ENCODE measurements at places on chromosomes 3 and 15.

GRCh38 chr15:58095415-58095814 lies 29.9 kb upstream of the ALDH1A2 start:
- no peak for DNase-seq

GRCh38 chr15:65888981-65889380 lies 19.7 kb downstream of the RAB11A start:
- no peak for DNase-seq

DNA sequence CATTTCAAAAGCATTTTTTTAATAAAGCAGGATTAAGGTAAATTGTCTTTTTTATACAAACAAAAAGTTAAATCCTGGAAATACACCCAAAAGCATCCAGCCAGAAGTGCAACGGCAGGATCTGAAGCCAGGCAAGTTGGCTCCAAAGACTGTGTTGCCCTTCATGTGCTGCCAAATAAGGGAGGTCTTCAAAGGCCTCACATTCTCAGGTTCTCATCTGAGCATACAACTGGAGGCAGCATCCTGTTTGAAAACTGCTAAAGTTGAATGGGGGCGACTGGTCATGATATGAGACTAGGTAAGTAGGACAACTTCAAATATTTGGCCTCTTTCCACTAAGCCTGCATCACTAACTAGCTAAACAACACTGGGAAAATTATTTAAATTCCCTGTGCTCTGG lies 52.2 kb downstream of the IMPG2 start:
- DNase-seq = no peak

- DNase-seq = peak; percentile 65
Measured at GRCh38 chr15:51861557-51862359, 32.3 kb downstream of the TMOD3 start.

DNA sequence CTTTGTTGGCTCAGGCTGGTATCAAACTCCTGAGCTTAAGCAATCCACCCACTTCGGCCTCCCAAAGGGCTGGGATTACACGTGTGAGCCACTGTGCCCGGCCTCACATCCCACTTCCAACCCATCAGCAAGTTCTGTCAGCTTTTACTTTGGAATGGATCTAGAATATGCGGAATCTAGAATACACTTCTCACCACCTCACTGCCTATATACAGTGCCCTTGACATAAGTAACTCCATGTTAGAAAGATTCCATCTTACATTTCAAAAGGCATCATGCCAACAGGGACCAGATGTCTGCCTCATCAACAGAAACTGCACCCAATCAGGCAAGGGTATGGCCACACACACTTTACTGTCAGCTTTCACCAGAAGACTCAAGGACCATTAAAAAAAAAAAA lies 9.9 kb upstream of the RBSN start:
- no peak for DNase-seq

GRCh38 chr15:54576298-54576935 lies 598.2 kb downstream of the UNC13C start:
- DNase-seq = no peak

GRCh38 chr15:85624291-85624801 lies 170.4 kb downstream of the KLHL25 start:
- DNase-seq = peak; percentile 36

- DNase-seq = no peak
Measured at GRCh38 chr3:9837701-9838582, 5.9 kb downstream of the RPUSD3 start.

DNA sequence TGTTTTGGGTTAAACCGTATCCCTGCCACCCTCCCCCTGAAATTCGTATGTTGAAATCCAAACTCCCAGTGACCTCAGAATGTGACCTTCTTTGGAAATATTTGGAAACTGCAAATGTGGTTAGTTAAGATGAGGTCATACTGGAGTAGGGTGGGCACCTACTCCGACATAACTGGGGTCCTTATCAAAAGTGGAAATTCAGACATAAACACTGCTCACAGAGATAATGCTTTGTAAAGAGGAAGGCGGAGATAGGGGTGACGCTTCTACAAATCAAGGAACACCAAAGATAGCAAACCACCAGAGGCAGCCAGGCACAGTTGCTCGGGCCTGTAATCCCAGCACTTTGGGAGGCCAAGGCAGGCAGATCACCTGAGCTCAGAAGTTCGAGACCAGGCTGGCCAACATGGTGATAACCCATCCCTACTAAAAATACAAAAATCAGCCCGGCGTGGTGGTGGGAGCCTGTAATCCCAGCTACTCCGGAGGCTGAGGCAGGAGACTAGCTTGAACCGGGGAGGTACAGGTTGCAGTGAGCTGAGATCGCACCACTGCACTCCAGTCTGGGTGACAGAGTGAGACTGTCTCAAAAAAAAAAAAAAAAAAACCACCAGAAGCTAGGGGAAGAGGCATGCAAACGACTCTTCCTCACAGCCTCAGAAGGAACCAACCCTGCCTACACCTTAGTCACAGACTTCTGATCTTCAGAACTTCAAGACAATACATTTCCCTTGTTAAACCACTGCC lies 51.1 kb upstream of the CHD2 start:
- DNase-seq = peak; percentile 84

- no peak for DNase-seq
Measured at GRCh38 chr3:55624238-55624637, 137.1 kb upstream of the WNT5A start.

DNA sequence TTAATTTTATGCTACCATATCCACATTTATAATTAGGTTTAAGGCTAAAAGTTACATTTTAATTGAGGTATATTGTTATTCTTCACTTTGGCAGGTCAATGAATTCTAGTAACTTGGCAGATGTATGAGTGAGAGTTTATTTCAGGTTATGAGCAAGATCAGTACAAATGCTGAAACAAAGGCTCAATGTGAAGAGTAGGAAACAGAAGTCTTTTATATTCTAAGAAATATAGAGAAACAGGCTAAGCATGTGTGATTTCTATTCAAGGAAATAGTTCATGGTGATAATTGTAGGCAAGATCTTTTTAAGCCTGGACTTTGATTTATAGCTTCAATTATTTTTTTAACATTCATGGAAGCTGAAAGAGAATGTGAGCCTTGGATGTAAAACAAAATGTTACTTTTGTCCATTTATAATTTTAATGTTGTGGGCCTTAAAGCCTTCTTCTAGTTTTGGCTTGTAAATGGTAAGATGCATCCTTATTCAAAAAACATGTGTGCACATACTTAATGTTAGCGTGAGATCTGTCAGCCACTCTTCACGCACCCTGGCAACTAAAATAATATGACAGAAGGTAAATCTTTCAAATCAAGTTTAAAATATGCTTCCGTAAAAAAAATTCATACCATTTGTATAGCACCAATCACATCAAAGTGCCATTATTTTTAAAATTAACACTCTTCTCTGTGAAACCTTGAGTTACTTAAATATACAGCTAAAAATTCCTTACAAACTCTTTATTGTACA lies 22.8 kb upstream of the OSTN start:
- DNase-seq = no peak

GRCh38 chr3:13269711-13270378 lies 150.3 kb downstream of the NUP210 start:
- no peak for DNase-seq

- DNase-seq = no peak
Measured at GRCh38 chr3:76025561-76025960, 240.2 kb upstream of the ZNF717 start.

DNA sequence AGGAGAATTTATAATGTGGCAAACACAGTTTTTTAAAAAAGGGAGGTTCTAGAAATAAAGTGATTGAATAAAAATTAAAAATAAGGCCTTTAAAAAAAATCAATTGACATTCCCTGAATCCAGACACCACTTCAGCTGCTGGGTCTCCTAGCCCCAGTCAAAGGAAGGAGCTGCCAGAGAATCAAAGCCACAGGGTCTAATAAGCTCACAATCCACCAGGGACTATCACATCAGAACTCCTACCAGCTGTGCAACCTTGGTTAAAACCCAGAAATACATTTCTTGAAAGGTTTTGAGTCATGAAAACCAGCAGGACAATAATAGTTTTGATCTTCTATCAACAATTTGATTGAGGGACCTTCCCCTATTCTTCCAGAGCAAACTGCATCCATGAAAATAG lies 134.5 kb downstream of the MECOM start:
- no peak for DNase-seq

- peak; percentile 43 for DNase-seq
Measured at GRCh38 chr3:71416876-71417275, 166.7 kb downstream of the FOXP1 start.

GRCh38 chr15:67892559-67893377 lies 52.9 kb upstream of the RNU6-1 start:
- DNase-seq = no peak
